ENCODE measurements at places on chromosomes 1 and 21. TPM values are rescaled to one million over a fixed set of nuclear protein-coding genes. Genes with fewer than 3 reads are reported as not detected.

- DNase-seq = peak; percentile 20
Observed at GRCh38 chr1:43706598-43707189, 642 bp upstream of the ST3GAL3 start.

DNA sequence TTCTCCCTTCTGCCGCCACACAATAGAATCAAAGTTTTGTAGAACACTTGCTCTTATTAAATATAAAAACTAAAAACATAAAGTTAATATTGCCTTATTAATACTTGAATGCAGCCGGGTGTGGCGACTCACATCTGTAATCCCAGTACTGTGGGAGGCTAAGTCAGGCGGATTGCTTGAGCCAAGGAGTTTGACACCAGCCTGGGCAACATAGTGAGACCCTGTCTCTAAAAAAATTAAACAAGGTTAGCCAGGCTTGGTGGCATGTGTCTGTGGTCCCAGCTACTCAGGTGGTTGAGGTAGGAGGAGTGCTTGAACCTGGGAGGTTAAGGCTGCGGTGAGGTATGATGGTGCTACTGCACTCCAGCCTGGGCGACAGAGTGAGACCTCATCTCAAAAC, 13.2 kb upstream of the HHAT start:
- no peak for DNase-seq

Gene DPT
- total RNA-seq = 4.8 TPM

DNA sequence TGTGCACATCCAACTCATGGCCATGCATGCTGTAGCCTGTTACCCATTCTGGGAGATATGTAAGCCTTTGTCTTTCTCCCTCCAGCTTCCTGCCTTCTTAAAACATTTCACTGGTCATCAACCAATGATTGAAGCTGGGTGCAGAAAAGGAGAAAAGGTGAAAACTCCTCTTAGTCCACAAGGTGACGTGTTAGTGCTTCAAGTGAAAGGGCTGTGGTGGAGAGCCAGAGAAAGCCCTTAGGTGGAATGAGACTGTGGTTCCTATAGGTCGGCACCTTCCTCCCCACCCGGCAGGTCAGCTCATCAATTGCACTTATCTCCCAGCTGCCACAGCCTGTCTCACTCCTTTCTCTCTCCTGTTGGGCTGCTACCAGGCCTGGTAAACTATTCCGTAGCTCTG, 30.4 kb downstream of the ERG start:
- no peak for DNase-seq

DNA sequence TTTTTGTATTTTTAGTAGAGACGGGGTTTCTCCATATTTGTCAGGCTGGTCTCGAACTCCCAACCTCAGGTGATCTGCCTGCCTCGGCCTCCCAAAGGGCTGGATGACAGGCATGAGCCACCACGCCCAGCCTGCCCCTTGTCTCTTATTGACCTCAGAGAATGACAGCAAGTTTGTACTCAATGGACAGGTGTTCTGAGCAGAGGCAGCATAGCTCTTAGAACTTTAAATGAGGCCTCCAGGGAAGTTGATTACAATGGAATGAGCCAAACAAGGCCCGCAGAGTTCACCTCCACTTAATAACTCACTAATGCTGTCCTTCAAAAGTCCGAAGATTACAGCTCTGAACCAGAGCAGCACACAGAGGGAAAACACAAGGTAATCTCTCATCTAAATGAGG, 10.9 kb downstream of the TMPRSS2 start:
- no peak for DNase-seq

GRCh38 chr1:74835051-74835450, 102.1 kb downstream of the TYW3 start:
- no peak for DNase-seq

DNA sequence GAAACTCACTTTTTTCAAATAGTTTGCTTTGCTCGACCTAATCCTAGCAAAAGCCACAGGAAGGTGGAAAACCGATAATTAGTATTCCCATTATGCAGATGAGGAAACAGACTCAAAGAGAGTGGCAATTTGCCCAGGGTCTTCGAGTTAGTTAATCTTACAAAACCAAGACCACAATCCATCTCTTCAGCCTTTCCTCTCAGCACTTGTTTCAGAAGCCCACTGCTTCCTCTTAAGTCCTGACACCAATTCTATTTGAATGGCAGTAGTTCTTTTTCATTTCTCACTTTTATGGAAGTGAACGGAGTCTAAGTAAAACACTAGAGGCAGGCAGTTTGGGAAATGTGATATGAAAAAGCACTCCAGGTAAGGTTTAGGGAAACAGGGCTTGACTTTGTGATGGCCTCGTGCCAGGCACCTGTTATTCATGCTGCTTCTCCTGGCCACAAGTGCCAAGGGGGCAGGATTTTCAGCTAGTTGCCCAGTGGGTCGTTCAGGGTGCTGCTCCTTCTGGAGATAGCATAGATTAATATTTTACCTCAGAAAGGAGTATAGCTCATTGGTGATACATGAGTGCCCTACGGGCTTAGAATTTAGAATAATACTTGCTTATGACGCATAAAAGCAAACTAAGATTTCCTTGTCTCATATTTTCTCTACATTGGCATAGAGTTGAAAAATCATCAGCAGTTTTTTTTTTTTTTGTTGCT, 76.6 kb upstream of the NRIP1 start:
- DNase-seq = peak; percentile 77

GRCh38 chr21:24375201-24375600, 1232.1 kb downstream of the MRPL39 start:
- no peak for DNase-seq

DNA sequence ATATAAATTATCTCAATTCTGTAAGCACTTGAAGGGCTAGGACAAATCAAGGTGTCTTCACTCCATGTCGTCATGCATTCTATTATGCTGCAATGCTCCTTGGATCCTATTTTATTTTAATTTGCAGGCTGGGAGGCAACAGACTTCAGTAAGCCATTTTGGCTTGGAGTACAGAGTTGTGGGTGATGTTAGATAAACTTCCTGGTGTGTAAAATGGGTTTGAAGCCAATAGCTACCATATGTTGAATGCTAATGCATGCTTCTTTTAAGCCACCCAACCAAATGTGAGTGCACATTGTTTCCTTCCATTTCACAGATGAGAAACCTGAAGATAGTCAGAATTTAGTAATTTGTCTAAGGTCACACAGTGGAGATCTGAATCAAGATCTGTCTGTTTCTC, 482.8 kb downstream of the DISC1 start:
- DNase-seq = no peak

GRCh38 chr1:221310180-221310579, 430.9 kb downstream of the HLX start:
- DNase-seq = no peak

- no peak for DNase-seq
Observed at GRCh38 chr1:162982364-162982763, 86.8 kb upstream of the RGS4 start.

Gene LAD1
- 202 TPM for total RNA-seq

DNA sequence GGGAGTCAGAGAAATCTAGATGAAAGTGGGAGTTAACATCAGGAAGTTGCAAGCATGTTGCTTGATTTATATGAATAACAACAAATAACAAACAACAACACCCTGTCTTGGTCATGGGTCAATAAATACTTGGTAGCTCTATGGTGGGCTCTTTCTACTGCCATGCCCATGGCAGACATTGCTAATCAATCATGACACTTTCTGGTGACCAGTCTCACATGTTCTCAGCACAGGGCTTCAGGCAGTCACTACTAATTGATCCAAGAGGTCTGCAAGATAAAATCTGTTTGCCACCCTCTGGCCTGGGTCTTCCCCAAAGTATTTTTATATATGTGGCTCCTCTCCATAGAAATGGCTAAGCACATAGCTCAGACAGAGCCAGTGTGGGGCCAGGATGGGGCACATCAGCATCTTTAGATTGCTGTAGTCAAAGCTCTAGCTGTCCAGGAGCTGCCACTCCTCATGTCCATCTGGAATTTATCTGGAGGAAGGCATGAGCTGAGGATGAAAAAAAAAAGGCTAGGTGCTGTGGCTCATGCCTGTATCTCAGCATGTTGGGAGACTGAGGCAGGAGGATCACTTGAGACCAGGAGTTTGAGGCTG, 51.2 kb downstream of the STUM start:
- DNase-seq = no peak

- DNase-seq = no peak
Observed at GRCh38 chr21:15255261-15255660, 190.5 kb upstream of the NRIP1 start.

- no peak for DNase-seq
Observed at GRCh38 chr1:45647248-45648021, 23.6 kb upstream of the CCDC17 start.

DNA sequence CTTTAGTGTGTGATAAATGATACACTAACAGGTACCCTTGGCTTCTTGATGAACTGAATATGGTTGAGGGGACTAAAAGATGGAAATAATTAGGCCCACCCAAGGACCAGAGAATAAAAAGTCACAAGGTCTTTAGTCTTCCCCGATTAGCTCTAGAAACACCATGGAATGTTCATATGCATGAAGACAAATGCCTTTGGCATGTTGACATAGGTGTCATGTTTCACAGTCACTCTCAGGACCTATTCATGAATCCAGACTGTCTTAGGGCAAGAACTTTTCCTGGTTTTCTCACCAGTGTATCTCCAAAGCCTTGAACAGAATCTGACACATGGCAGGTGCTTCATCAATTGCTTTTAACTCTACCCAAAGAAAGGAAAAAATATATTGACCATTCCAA, 412.8 kb downstream of the AJAP1 start:
- DNase-seq = no peak

Gene OR6K3
- not detected for total RNA-seq

DNA sequence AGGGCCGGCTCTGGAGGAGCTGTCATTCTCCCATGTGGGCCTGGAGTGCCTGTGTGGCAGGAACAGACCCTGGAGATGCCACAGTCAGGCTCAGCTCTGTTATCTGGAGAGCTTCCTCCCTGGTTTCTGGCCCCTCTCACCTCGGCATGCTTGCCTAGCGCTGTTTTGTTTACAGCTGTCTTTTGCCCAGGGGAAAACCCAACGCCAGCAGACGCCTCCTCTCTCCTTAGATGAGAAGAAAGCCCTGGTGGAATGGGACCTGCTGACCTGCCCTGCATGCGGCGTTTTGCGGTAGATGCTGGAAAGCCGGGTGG, 104.9 kb downstream of the CRYAA start:
- no peak for DNase-seq

Gene ACKR1
- total RNA-seq = 27.6 TPM

DNA sequence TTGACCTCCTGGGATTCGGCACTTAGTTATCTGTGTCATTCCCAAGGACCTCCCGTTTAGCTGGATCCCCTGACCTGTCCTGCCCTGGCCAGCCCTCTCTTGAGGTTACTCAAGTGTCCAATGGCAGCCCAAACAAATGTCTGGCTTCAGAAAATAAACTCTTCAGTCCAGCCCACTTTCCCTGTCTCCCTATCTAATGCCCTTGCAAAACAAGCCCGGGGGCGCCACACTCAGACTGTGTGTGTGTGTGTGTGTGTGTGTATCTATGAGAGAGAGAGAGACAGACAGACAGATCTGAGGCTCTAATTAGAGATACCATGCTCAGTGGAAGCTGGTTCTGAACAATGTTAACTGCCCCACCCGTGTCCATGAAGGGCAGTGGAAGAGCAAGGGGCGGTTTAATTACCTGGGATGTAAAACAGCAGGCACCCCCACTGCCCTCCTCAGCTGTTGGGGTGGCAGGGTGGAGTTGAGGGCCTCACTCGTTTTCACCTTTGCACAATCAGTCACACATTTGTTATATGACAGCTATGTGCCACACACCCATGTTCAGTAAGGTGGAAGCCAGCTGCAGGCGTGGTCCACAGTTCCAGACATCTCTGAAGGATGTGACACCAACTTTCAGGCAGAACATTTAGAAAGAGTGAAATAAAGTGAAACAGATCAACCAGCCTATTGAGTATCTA, 57.4 kb downstream of the B3GALT5 start:
- DNase-seq = peak; percentile 64

DNA sequence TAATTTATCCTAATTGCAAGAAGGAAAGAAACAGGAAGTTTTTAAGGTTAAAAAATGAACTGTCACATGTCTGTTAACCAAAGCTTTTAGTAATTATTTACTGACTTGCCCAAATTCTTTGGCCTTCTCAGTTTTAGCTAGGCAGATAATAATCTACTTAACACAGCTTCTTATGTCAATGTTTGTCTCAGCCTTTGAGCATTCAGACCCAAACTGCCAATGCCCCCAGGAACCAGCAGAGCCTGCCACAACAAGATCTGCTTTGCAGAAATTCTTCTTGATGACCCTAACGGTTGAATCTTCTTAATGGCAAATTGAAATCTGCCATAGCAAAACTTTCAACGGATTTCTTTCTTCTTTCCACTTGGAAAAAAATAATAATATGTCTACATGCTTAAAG, 792.4 kb upstream of the ADGRL2 start:
- no peak for DNase-seq

Gene ZNF593OS
- not detected for total RNA-seq

DNA sequence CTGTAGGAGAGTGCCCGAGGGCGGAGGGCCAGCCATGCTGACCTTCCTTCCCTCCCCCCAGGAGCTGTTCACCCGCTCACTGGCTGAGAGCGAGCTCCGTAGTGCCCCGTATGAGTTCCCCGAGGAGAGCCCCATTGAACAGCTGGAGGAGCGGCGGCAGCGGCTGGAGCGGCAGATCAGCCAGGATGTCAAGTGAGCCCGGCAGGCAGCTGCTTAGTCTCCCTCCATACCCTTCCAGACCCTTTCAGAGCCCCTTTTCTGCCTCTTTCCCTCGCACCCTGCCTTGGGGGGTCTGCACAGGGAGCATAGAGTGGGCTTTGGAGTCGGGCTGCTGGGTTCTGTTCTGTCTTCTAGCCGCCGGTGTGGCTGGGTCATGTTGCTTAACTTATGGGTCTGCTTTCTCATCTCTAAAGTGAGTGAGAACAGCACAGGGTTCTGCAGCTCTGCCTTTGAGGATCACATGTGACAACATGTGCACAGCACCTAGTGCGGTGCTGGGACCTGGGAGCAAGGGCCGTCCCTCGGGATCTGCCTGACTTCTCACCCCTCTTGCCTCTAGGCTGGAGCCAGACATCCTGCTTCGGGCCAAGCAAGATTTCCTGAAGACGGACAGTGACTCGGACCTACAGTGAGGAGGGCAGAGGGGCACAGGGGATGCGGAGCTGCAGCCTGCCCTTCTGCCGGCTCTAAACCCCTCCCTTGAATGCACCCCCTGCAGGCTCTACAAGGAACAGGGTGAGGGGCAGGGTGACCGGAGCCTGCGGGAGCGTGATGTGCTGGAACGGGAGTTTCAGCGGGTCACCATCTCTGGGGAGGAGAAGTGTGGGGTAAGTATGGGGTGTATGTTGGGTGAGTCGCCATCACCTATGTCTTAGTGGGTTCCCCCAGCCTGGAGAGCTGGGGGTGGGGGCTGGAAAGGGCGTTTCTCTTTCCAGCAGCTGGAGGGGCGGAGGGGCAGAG, 6.2 kb downstream of the AMPD2 start:
- DNase-seq = no peak

Measured in mucosa of descending colon (tissue), 3 donors.